ENCODE measurements at places on chromosomes 6 and 20. TPM values are rescaled to one million over a fixed set of nuclear protein-coding genes. Genes with fewer than 3 reads are reported as not detected.

- no peak overlapping the region for H3K27ac ChIP-seq
- no peak for DNase-seq
- peaks cover 7% of the 10 kb centered on the region for H3K4me1 ChIP-seq
- H3K36me3 ChIP-seq: no peaks in the 10 kb centered on the region
Observed at GRCh38 chr6:106694343-106694742, 65.0 kb downstream of the QRSL1 start.

DNA sequence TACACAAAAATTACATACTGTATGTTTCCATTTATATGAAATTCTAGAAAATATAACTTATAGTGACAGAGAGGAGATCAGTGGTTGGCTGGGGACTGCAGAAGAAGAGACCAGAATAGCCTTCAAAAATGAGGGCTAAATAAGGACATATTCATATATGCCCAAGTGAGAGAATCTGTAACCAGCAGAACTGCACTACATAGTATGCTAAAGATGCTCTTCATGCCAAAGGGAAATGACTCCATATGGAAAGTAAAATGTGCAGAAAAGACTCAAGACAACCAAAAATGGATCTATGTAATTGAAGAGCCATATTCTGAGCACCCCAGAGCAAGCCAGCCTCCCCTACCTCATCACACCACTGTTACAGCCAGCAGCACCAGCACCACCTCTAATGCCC is 29.0 kb downstream of the ELOVL2 start:
- no peak overlapping the region for H3K27ac ChIP-seq
- no peaks in the 10 kb centered on the region for H3K36me3 ChIP-seq
- no peaks in the 10 kb centered on the region for H3K27me3 ChIP-seq
- peaks cover 13% of the 10 kb centered on the region for H3K4me1 ChIP-seq
- H3K4me3 ChIP-seq: no peak overlapping the region
- no peak for DNase-seq

DNA sequence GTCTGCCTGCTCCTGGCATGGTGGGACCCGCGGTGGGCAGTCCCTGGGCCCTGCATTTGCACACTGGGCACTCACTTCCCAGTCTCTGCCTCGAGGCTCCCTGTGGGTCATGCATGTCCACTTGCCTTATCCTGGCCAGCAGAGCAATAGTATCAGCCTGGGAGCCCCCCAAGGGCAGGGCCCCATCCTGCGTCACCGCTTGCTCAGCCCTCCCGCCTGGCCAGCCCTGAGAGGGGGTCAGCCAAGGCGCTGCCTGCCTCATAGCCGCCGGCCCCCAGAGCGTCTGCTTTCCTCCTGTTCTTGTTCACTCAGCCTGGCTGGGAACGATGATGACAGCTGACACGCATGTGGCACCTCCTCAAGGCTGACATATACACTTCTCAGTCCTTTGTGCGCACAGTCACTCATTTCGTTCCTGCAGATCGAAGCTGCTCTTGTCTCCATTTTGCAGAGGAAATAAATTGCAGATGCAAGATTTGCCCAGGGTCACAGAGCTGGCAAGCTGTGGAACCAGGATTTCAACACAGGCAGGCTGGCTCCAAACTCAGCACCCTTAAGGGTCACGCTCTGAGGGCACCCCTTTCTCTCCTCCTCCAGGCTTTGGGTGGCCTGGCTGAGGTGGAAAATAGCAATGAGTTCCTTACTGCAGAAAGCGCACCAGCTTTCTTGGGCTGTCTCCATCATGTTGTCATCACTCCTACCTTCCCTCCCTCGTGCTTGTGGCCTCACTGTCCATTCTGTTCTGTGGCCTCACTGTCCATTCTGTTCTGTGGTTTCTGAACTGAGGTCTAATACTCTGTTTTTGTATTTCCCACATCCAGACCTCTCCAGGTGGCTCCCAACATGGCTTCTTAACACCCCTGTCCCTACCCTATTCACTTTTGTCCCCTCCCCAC is 17.2 kb downstream of the KCNK17 start:
- H3K4me1 ChIP-seq: no peaks in the 10 kb centered on the region
- H3K27ac ChIP-seq: no peak overlapping the region
- H3K36me3 ChIP-seq: no peaks in the 10 kb centered on the region
- DNase-seq: no peak
- peaks cover 34% of the 10 kb centered on the region for H3K27me3 ChIP-seq

DNA sequence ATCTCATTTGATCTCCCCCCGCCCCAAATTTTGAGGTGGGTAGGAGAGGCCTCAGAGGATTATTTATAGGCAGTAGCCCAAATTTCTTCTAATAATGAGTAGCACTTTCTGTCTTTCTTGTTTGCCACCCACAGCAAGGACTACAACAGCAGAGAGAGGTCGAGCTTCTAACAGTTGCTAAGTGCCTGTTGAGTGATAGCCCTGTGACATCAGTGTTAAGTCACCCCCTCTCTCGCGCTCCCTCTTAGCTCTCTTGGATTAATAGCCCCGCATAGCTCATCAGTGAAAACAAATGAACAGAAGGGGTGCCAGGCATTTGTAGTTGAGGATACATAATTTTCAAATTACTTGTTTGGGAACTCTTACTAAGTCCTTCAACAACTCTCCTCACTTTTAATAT is 3.5 kb downstream of the ANKRD60 start:
- no peaks in the 10 kb centered on the region for H3K36me3 ChIP-seq
- H3K4me1 ChIP-seq: peaks cover 20% of the 10 kb centered on the region
- H3K27ac ChIP-seq: no peak overlapping the region
- no peak overlapping the region for H3K4me3 ChIP-seq
- DNase-seq: no peak
- peaks cover 97% of the 10 kb centered on the region for H3K27me3 ChIP-seq

DNA sequence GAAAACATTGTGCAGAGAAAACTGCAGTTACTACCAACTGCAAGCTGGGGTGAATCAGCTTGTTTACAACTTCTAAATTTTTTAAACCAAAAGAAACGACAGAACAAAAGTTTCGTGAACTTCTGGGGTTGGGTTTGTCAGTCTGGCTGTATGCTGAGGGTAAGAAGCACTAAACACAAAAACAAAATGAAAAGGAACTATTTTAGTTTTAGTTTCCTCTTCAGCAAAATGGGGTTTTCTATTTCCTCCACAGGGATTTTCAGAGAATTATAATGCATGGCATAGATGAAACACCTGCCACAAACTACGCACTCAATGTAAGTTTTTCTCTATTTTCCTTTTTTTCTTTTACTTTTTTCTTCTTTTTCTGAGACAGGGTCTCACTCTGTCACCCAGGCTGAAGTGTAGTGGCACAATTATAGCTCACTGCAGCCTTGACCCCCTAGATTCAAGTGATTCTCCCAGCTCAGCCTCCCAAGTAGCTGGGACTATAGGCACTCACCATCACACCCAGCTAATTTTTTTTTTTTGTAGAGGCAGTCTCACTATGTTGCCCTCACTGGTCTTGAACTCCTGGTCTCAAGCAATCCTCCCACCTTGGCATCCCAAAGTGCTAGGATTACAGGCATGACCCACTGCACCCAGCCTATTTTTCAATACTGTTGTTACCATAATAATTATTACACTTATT is 40.6 kb downstream of the CGA start:
- no peak overlapping the region for H3K27ac ChIP-seq
- no peaks in the 10 kb centered on the region for H3K4me1 ChIP-seq
- H3K27me3 ChIP-seq: peaks cover 15% of the 10 kb centered on the region
- DNase-seq: no peak

- no peaks in the 10 kb centered on the region for H3K27me3 ChIP-seq
- peaks cover 61% of the 10 kb centered on the region for H3K36me3 ChIP-seq
- no peak for DNase-seq
- H3K4me3 ChIP-seq: no peak overlapping the region
- H3K4me1 ChIP-seq: no peaks in the 10 kb centered on the region
- no peak overlapping the region for H3K27ac ChIP-seq
Observed at GRCh38 chr6:2324166-2324953, 79.0 kb upstream of the GMDS start.

DNA sequence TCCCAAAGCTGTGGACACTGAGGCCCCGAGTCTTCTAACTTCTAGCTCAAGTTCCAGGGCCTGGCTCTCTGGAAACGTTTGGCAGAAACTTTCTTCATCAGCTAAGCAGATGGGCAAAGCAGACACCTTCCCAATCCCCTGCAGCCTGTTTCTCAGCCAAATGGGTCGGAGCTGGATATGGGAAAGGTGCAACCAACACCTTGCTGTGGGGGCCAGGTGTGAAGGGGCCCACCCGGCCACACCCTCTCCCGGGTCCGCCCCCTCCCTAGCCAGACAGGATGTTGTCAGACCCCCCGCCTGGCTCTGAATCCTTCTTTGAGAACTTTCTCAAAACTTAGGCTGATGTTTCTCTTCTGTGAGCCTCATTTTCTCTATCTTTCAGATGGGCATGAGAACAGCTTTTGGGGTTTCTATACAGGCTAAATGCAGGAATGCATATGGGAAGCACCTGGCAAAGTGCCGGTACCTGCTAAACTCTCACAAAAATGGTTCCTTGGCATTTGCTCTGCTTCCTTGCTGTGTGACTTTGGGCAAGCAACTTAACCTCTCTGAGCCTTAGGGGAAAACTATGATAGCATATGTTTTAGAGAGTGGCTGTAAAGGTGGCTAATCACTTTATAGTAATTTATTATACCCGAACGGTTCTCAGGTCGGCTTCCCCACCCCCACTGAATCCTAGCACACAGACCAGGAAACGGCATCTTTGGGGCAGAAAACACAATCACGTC is 1.8 kb downstream of the SNAI1 start:
- H3K4me3 ChIP-seq: peak overlapping the region; percentile 81
- peaks cover 36% of the 10 kb centered on the region for H3K27me3 ChIP-seq
- H3K27ac ChIP-seq: no peak overlapping the region
- no peaks in the 10 kb centered on the region for H3K36me3 ChIP-seq

The AGPAT4 gene
- 21.5 TPM for total RNA-seq

The SPATA25 gene
- 3.4 TPM for total RNA-seq

The ZNF334 gene
- 31.8 TPM for total RNA-seq

The TBC1D32 gene
- 30.1 TPM for total RNA-seq

The NMBR gene
- total RNA-seq: not detected

The ADGRF4 gene
- total RNA-seq: 1.3 TPM
